ENCODE measurements at places on chromosomes 12 and 14.

GRCh38 chr14:87767567-87767901 lies 225.4 kb downstream of the GALC start:
- no peak for DNase-seq

DNA sequence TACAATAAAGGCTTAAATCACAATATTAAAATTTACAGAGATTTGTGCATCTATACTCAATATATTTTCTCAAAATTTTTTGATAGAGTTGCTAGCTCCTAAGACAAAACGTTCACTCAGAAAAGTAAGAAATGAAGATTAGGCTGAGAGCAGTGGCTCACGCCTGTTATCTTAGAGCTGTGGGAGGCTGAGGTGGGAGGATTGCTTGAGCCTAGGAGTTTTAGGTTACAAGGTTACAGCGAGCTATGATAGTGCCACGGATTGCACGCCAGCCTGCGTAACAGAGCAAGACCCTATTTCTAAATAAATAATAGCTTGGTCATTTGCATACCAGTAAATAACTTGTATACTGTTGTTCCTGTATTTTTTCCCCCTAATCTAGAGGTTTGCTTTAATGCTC lies 35.0 kb upstream of the CFL2 start:
- no peak for DNase-seq

- DNase-seq: no peak
Measured at GRCh38 chr12:52260361-52261207, 13.9 kb upstream of the KRT86 start.

DNA sequence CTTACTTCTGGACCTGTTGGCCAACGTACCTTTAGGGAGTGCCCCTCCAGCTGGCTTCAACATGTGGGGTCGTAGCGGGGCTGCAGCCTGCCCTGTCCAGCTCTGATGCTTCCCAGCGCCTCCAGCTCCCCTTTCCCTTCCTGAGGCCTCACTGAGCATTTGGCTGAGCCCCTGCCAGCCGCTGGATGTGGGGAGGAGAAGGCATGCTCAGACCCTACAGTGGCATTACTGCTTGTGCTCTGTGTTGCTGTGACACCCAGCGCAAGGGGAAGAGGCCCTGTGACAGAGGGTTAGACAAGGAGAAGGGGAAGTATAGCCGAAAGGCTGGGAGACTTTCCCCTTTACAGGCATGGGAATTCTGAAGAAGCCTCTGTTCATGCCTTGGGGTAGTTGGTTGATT lies 145.9 kb downstream of the PRKCH start:
- DNase-seq: no peak

DNA sequence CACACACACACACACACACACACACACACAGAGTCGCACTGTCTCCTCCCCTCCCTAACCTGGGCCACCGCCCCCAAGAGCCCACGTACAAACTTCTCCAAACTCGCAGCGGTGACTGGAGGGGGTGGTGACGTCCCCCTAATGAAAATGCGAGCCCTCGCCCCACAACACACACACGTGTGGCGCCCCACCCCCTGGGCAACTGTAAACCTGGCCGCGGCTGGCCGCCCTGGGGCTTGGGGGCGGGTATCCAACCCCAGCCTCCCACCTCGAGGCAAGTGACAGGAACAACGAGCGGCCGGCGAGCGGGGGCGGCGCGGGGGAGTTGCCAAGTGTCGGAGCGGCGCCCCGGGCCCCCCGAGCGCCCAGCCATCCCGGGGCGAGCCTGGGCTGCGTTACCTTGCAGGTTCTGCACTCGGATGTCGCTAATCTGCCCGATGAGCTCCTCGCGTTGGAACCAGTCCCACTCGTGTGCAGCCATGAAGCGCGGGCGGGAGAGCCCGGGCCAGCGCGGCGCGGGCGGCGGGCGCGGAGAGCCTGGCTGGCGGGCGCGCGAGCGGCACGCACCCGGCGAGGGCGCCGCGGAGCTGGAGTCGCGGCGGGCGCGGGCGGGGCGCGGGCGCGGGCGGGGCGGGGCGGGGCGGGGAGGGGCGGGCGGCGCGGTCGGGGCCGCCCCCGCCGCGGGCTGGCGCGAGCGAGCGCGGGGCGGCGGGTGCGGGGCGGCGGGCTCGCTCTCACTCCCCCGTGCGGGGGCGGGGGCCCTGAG lies at the start of gene CLMN:
TSS of gene CLMN (minus strand) at position 597 of the 766 bp plus-strand sequence. CDS start at position 481, 116 bp downstream.
- DNase-seq: peak; percentile 78

DNA sequence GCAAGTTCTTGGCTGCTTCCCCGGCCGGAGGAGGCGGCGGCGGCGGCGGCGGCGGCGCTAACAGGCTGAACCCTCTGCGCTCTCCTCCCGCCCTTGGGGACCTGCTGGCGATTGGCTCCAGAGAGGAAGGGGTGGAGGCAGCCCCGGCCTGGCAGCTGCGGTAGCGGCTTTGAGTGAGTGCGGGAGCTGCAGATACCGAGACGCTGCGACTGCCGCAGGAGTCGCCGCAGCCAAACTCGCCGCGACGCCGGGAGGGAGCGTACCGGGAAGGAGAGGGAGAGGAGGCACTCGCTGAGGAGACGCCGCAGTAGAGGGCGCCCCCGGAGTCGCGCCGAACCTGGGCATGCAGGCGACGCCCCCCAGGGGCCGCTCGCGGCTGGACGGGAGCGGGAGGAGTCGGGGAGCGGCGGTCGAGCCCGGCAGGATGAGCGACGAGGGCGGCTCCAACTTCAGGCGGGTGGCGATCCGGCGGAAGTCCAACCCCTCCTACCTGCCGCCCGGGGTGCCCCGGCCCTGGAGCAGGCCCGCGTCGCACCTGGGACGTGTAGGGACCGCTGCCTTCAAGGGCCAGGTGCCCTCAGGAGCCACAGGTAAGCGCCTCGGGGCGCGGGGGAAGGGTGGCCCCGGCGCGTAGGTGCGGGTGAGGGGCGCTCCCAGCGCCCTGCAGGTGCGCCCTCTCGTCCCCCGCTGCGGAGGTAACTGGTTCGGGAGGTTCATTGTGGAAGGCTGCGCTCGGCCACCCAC lies at the start of gene FGD4:
TSS of gene FGD4 (plus strand) at position 189 of the 744 bp plus-strand sequence.
- peak; percentile 87 for DNase-seq

- DNase-seq: no peak
Measured at GRCh38 chr14:89117012-89117411, 292.6 kb downstream of the TTC8 start.

DNA sequence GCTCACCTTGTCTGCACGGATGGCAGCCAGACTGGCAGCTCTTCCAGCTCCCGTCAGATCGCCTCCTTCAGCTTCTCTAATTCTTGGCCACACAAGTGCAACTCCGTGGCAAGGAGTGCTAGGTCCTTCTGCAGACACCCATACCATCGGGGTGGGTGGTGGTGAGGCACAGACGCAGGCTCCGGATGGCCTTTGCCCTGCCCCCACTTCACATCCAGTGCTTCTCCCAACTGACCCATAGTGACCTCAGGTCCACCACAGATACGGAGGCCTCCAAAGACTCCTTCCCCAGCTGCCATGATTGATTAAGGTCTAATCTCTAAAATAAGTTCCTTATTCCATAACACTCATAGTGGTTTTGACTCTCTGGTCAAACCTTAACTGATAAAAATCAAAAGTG lies 19.9 kb upstream of the CD27 start:
- no peak for DNase-seq

- DNase-seq: no peak
Measured at GRCh38 chr14:94360945-94361565, 27.3 kb downstream of the SERPINA1 start.

DNA sequence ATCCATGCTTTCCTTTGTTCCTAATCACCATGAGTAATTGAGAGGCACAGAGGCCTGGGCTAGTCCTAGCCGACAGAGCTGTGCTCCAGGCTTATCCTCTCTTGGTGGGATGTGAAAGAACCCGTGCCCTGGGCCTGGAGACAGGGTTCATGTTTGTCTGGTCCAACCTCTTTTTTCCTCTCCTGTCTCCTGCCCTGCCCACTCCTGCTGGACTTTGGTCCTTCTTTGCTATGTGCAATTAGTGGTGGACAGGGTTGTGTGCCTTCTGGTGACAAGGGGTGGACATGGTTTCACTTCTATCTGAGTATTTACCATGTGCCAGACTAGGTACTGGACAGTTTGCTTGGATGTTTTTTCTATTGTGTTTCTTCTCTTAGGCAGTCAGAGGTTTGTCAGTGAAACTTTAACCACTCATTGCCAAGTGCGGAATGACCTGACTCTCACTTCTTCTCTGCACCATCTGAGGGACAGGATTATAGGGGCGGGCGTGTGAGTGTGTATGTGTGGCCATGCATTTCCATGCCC lies 126.1 kb downstream of the SMOC1 start:
- no peak for DNase-seq

DNA sequence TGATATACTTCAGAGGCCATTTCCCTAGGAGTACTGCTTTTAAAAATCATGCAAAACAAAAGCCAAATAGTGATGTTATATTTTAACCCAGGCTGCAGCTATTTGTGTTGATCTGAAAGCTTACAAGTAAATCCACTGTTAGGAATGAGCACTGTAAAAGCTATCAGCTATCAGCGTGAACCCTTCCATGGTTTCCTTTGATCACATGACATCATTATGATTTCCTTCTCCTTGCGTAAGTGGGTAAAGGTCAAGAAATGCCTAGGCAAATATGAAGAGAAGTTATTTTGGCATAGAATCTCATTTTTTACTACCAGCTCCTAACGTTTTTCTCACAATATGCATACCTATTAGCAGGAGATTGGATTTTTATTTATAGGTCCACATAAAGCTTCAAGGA lies 48.6 kb upstream of the CATSPERB start:
- DNase-seq: no peak

DNA sequence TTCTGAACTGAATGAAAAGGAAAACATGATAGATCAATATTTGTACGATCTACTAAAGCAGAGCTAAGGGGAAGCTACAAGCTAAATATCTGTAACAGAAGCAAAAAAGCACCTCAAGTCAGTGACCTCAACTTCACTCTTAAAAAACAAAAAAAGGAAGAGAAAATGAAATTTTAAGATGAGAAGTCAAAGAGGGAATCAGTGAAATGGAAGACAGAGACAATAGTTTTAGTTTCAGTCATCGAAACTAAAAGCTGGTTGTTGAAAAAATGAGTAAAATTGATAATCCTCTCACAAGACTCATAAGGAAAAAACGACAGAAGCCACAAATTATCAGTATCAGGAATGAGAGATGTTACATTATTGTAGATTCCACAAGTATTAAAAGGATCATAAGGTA lies 11.9 kb upstream of the SLC2A13 start:
- no peak for DNase-seq

- DNase-seq: no peak
Measured at GRCh38 chr12:95862038-95862437, 3.3 kb downstream of the SNRPF start.

DNA sequence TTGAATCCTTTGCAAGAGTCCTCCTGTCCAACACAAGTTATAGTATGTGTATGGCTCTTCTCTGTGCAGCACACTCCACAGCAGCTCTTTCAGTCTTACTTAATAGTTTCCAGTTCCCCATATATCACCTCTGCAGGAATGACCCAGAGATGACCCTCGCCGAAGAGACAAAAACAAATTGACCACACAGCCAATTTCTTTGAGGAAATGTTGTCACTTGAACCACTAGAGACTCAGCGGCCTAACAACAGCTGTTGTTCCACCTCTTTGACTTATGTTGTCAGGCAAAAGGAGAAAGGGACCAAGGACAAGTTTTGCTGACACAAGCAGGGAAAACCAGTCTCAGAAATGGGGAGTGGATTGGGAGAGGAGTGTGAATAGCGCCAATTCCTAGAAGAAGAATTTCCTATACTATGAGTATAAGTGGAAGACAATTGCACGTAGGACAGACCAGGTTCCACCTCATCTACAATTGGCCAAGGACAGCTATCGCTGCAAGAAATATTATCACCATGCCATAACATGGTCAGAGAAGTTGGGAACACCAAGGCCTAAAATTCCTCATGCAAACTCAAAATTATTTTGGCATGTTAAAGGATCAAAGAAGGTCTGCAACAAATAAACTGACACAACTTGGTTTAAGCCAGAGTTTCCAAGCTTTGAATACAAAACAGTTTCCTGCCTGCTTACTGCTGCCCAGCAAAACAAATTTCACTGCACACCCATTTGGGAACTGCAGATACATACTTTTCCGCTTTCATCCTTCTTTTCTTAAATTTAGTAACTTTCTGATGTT lies 41.7 kb upstream of the ITPR2 start:
- DNase-seq: no peak

DNA sequence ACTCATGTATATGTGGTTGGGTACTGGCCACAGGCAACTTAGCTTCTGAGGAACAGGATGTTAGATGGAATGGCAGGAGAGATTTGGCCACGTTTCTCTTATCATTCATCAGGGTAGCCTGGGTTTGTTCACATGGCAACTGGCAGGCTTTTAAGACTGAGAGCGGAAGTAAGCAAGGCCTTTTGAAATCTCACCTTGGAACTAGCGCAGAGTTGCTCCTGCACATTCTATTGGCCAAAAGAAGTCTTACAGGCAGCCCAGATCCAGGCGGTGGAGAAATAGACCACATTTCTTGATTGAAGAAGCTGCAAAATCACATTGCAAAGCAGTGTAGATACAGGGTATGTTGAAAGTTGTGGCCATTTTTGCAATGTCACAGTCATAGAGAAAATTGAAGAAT lies 3.7 kb downstream of the CLEC4A start:
- DNase-seq: no peak

- DNase-seq: no peak
Measured at GRCh38 chr12:47410383-47410782, 295.4 kb downstream of the RPAP3 start.

GRCh38 chr14:103696070-103696402 lies 19.2 kb downstream of the XRCC3 start:
- DNase-seq: no peak

GRCh38 chr14:37591941-37592481 lies 3.0 kb downstream of the FOXA1 start:
- peak; percentile 27 for DNase-seq

- DNase-seq: peak; percentile 63
Measured at GRCh38 chr12:1836854-1837421, 16.6 kb downstream of the LRTM2 start.

DNA sequence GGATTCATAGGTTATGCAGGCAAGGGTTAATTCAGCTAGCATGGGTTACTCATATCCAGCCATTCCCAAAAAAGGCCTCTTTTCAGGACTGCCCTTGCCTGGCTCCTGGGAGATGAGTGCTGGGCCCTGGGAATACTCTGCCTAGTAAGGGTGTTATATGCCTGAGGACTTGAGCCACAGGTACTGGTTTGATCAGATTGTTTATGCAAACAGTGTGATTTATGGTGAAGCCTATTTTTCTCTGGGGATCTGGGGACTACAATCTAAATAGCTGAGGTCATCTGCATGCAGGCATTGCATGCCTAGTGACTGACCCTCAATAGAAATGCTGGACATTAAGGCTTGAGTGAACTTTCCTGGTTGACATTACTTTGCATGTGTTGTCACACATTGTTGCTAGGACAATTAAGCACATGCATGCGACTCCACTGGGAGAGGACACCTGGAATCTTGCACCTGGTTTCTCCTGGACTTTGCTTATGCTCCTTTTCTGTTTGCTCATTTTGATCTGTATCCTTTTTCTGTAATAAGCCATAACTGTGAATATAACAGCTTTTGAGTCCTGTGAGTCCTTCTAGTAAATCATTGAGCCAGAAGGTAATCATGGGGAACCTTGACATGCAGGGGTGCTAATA lies 73.0 kb downstream of the RAD51B start:
- no peak for DNase-seq

DNA sequence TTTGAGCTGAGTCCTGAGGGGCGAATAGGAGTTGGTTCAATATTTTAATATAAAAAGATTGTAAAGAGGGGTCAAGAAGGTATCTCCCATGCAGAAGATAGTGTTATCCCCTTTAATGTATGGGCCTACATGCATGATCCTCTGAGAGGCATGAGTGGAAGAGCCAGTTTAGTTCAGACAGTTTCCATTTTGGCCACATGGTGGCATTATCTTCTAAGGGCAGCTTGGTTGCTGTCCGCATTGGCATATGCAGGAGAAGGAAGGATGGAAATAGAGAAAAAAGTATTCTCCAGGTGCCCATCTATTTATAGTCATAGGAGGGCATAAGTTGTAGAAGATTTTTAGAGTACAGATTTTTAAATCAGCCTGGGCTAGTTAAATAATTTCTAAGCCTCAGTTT lies 5.4 kb downstream of the SAMD4A start:
- DNase-seq: no peak
